ENCODE measurements at places on chromosomes 5 and 9.

DNA sequence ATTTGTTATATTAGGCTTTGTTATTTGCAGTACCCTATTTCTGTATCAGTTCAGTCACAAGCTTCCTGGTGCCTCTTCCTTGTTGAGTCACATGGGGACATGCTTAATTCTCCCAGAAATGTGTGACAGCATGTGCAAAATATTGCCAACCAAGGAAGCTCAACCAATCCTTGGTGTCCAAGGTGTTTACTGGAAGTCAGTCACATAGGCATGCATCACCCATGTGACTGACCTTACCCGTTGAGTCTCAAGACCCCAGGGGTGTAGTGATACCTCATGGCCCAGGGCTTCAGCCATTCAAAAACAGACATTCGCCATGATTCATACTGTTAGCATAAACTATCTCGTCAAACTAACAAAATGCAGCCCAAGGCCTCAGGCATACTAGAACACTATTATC is 9.3 kb upstream of the ANKDD1B start:
- DNase-seq: peak; percentile 38

DNA sequence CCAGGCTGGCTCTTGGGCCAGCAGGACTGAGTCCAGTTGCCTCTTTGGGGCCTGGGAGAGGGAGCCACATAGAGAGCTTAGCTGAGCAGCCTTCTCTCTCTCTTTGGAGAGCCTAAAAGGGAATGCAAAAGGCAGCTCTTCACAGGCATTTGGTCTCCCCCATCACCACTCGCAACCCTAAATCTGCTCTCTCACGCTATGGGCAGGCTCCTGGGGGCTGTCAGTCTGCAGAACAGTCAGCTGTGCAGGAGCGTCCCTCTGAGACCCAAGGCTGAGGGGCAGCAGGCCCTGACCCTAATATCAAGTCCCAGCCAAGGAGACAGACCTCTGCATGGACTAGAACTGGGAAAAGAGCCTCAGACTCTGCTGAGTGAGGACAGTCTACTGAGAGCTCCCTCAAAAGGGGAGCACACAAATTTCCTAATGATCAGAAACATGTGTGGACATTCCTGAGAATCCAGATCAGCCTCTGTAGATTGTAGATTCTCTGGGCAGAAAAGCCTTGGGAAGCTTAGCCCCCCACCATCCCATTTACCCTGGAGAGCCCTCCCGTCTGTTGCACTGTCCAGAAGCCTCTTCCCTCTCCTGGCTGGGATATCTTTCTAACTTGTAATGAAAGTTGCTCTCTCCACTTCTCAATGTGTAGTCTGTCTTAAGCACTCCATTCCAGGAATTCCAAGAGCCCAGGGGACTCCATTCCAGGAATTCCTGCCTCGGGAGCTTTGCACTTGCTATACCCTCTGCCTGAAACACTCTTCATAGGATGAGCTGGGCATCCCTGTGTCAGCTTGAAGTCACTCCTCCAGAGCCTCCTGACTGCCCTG is 79.4 kb downstream of the FAM114A2 start:
- DNase-seq: peak; percentile 64

DNA sequence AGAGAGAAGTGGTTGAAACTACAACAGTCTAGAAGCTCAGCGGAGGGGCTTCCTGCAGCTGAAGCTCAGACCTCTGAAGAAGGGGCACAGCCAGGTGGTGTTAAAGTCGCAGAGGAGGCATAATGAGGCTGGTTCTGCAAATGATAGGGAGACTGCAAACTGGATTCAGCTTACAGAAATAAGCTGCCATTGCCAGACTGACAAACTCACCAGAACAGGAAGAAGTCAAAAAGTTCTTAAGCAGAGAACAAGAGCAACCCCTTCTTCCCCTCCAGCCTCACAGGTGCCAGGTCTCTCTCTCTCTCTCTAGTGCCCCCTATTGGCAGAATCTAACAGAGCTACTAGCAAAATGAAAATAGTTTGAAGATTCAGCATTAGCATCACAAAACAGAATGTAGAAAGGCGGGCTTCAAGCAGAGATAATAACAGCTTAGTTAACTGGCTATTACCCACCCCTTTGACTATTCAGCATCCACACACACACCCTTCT is 76.7 kb downstream of the GRAMD2B start:
- DNase-seq: peak; percentile 31

DNA sequence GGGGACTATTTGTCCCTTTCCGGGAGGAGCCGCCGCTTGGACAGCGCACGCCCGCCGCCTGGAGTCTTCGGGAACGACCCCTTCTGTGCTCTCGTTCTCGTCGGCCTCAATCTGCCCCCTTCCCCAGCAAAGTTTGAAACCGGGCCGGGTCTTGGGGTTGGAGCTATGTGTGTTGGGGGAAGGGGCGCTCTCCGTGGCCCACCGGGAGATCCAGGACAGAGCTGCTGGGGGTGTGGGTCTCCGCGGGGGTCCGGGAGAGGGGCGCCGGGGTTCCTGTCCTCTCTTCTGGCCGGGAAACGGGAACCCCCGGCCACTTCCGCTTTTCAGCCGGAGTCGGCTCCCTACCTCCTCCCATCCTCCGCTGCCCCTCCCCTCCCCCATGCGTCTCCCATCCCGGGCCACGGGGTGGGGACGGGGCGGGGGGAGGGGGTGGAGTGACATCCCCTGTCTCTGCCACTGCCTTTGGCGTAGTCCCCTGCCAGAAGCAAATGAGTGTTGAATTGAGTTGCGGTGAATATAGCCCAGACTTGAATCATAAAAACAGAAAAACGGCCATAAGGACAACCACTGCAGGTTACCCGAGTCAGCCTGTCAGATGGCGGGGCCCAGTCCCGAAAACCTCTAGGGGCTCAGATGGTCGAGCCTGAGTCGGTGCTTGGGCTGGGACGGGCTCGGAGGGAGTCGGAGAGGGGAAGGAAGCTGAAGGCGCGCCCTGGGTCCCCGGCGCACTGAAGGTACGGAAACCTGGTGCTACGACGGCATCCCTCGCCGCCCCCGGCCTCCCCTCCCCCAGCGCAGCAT is 1.1 kb downstream of the CPLX2 start:
- DNase-seq: no peak

GRCh38 chr9:77595426-77596095 is 52.6 kb downstream of the GNA14 start:
- no peak for DNase-seq

DNA sequence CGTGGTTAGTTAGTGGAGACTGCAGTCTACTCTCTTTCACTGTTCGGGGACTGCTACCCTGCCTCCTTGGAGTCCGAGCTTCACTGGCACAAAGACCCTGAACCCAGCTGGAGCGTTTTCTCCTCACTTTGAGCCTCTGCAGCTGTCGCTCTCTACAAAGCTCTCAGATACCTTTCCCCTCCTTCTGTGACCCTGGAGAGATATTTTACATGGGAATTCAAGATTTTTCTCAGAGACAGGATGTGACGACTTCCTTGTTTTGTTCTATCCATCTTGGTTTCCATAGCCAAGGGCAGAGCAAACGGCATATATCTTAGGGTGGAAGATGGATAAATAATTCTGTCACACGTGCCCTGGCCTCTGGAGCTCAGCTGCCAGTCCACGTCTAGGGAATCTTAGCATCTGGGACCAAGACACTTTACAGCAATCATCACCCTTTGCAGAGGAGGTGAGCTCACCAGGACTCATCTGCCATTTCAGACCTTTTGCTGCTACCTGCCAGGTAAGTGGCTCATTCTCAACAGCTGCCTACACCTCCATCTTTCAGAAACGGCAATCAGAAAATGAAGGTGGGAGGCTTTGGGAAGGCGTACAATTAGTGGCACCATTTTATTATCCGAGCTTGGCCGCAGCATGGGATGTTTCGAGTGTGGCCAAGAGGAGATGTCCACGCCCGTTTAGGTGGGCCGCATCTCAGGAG is at the start of gene BTNL9:
BTNL9 (plus strand) TSS at position 336 of the 700 bp plus-strand sequence. CDS start 5,224 bp downstream, outside the sequence.
- no peak for DNase-seq

GRCh38 chr5:80182809-80183580 is 72.9 kb downstream of the SERINC5 start:
- no peak for DNase-seq

- no peak for DNase-seq
Measured at GRCh38 chr5:173969167-173970049, 19.6 kb upstream of the C5orf47 start.

Measured in myocyte (in vitro differentiated cells).